ENCODE measurements at places on chromosomes 12 and 14.

DNA sequence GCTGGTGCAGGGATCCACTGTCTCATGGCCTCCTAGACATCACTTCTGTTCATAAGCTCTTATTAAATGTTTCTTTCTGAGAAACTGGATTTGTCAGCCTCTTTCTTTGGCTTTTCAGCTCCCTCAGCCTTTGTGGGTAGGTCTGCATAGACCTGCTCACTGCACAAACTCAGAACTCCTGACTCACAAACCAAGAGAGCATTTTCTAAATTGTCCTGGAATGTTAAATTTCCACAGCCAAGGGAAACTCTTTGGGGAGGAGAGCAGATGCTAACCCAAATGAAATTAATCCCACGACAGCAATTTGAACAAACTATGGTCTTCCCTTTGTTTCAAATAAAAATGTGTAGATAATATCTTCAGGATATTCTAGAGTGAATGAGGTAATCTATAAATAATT, 19.5 kb upstream of the CERS5 start:
- DNase-seq: no peak

GRCh38 chr14:51298895-51299294, 58.8 kb downstream of the TMX1 start:
- DNase-seq: no peak

DNA sequence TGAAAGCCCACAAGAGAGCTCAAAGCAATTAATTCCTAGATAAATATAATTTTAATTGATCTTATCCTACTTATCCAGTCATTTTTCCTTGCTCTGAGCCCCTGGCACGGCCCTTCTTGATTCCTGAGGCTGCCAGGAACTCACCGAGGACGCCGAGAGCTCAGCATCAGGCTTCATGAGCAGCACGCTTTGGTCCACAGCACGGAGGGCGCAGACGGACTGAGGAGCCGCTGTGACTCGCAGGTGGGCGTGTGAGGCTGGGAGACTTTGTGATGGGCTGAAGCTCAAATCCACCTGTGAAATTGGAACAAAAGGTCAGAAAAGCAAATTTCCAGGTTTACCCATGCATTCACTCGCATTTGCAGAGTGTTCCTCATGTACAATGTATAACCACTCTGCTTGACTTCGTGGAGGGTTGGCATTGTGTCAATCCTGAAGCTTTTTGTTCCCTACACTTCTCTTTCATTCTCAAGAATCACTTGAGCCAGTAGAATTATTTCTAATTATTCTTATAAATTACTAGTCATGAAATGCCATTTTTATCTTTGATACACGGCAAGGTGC, 17.2 kb downstream of the A2M start:
- DNase-seq: no peak

GRCh38 chr12:104764225-104765091, 193.6 kb downstream of the SLC41A2 start:
- DNase-seq: no peak

- DNase-seq: no peak
These were observed 44.2 kb downstream of the C2CD5 start for GRCh38 chr12:22500100-22500499.

DNA sequence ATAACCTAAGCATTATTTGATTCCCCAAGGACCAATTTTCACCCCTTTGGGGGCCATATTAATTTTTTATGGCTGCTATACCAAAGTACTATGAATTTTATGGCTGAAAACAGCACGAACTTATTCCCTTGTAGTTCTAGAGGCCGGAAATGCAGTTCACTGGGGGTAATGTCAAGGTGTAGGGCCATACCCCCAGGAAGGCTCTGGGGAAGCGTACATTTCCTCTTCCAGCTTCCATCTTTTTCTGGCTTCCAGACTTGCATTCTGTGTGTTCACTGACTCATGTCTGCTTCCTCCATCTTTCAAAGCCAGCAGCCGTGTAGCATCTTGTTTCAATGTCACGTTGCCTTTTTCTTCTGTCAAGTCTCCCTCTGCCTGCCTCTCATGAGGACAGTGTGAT, 133.5 kb downstream of the BICD1 start:
- DNase-seq: no peak

GRCh38 chr12:121578230-121579189, 2.3 kb downstream of the KDM2B start:
- no peak for DNase-seq

DNA sequence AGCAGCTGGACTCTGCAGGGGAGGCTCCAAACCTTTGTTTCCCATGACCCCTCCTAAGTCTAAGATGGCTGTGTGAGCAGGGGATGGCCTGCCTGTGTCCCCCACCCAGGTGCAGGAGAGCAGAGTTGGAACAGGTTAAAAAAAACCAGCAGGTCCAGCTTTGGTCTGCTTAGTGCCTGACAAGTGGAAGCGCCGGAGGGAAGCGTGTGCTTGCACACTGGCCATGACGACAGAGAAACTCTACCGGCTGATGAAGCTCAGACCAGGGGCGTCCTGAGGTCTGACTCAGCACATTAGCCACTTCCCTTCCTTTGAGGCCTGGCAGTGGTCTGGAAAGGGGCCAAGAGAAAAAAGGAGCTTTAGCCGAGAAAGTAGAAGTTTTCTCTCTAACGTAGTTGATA, 280.1 kb downstream of the VRK1 start:
- no peak for DNase-seq

Measured in anterior cingulate cortex (tissue), 58 donors.